ENCODE measurements at places on chromosomes 16 and 17.
A peak's percentile ranks its signal among the peaks of the same experiment; 100 is the strongest.

- DNase-seq, result no peak
Observed at GRCh38 chr16:73047536-73048291, at the start of gene ZFHX3. TSS of gene ZFHX3 (minus strand) at chr16:73048128. CDS start at chr16:72960145, 87,983 bp downstream.

- no peak for DNase-seq
Observed at GRCh38 chr17:13957636-13958035, 111.7 kb upstream of the COX10 start.

DNA sequence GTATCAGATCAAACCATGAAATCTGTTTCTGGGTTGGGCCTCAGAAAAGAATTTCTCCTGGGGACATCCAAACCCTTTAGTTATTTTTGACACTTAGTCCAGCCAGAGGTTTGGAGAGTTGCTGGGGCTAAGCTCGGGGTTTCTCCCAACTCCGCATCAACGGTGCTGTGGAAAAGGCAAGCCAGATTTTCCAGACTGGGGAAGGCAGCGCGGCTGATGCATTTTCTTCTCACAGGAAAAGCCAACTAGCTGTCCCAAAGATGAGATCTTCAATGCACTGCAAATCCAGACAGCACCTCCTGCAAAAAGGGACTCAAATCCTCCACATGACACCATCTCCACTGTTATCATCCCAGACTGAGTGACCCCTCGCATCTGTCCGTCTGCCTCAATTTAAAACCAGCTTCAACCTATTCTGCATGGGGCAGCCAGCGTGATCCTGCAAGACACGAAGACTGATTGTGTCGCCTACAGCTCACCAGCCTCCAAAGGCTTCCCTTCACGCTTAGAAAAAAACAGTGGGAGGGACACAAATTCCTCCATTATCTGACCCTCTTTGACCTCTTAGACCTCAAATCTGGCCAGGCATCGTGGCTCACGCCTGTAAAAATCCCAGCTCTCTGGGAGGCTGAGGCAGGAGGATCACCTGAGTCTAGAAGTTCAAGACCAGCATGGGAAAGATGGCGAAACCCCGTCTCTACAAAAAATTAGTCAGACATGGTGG lies 62.0 kb downstream of the GAS7 start:
- DNase-seq, result no peak

GRCh38 chr16:58148526-58148925 lies 19.3 kb upstream of the CFAP20 start:
- DNase-seq, result no peak

DNA sequence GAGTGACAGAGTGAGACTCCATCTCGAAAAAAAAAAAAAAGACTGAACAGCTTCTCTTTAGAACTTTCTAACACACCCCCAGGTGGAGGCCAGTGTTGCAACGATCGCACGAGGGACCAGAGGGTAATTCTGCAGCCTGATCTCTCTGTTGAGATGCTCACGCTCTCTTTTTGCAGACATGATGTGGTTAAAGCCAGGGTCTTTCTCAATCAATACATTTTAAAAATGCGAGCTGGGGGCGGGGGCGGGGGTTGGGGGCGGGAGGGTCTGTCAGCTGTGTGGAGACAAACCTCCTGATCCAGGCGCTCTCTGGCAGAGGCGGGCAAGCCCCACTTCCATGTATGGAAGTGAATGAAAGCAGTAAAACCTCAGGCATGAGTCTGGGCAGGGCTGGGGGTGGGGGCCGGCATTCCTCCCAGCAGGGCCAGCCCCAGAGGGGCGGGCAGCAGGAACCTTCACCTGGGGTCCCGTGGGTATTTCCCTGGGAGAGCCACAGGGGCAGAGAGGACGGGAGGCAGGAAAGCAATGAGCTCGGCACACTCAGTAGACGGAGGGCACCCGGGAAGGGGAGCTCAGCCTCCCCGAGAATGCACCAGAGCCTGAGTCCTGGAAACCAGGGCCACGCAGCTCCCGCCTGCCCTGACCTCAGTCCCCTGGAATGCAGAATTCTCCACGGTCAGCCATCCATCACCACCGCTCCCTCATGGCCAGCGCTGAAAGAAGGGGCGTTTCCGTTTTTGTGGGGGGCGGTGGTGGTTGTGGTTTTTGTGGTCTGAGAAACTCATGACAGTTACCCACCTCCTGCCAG lies 28.0 kb downstream of the NXN start:
- no peak for DNase-seq

DNA sequence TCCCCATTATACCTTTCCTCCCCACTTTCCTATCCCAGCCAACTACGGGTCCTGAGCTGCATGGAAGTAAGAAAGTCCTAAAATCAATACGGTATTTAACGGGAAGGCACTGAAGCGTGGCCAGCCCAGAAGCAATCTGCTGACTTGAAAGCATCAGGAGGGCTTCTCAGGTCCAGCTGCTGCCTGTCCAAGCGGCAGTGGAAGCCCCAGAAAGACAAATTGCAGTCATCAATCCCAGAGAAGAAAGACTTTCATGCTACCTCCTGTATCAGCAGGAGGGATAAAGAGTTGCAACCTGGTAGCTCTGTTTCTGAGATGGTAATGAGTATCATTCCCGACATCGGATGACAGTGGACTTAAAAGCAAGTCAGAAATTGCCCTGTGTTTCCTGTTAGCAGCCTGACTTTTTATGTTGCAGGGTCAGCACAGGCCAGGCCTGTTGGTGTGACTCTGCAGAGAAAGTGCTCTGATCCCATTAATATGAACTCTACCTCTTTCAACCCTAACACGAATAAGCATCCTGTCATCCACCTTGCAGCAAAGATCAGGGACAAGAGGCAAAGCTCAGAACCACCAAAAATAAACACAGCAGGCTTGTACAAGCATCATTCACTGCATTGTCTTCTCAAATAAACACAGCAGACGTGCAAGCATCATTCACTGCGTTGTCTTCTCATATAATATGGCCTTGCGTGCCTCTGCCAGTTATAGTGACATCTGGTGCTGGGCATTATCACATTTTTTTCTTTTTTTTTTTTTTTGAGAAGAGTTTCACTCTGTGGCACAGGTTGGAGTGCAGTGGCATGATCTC lies 358.6 kb upstream of the CDH11 start:
- DNase-seq, result no peak

DNA sequence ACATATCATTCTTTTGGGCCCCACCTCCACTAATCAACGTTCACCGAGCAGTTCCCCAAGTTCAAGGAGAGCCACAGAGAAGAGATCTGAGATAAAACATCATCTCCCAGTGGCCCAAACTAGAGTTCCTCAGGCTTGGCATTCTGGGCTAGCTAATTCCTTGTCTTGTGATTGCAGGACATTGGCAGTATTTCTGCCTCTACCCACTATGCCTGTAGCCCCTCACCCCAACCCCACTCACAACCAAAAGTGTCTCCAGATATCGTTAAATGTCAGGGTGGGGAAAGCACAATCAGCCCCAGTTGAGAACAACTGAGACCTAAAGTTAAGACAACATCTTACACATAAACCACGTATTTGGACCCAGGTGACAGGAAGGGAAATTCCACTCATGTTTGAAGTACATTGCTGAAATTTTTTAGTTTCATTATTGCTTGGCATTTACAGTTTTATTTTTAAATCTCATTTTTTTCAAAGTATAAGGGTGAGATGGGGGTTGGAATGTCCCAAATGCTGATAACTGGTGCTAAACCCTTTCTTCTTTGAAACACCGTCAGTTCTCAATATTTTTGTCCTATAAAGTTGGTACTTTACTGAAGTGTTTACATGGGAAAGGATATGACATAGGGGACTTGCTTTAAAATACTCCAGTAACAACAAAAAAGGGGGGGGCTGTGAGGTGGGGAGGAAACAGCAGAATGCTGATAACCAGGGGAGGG lies 13.6 kb downstream of the ZC3H7A start:
- DNase-seq, result peak; percentile 17

DNA sequence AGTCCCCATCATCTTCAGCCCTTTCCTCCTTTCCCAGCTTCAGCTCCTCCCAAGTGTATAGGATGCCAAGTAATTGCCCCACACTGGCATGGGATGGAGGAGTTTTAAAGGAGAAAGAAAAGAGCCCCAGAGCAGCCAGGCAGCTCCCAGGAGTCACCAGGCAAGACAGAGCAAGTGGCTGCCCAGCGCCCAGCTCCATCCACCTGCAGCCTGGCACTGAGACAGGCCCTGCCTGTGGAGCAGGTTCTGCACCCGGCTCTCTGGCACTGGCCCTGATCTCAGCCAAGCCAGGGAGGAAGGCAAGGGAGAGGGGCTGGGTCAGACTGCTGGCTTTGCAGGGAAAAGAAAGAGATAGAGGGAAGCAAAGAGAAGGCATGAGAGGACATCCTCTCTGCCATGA lies 21.7 kb downstream of the FOXN1 start:
- DNase-seq, result no peak

Measured in activated CD4-positive, CD25-positive, alpha-beta regulatory T cell (primary cell).